ENCODE measurements at places on chromosomes 6 and 20. TPM values are rescaled to one million over a fixed set of nuclear protein-coding genes. Genes with fewer than 3 reads are reported as not detected.

DNA sequence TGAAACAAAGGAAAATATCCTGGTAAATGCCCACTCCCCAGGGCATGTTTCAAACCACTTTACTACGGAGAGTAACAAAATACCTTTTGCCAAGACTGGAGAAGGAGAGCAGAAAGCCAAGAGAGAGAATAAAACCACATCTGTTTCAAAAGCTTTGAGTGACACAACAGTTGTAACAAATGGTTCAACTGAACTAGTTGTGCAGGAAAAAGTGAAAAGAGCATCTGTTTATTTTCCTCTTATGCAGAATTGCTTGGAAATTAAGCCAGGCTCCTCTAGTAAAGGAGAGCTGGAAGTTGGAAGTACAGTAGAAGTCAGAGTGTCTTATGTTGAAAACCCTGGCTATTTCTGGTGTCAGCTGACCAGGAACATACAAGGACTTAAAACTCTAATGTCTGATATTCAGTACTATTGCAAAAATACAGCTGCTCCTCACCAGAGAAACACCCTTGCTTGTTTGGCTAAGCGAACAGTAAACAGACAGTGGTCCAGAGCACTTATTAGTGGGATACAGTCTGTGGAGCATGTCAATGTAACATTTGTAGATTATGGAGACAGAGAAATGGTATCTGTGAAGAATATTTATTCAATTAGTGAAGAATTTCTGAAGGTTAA is 2.6 kb downstream of the TDRD6 start:
- DNase-seq = no peak
- no peaks in the 10 kb centered on the region for H3K4me1 ChIP-seq
- H3K27me3 ChIP-seq = no peaks in the 10 kb centered on the region
- H3K36me3 ChIP-seq = no peaks in the 10 kb centered on the region
- H3K4me3 ChIP-seq = no peak overlapping the region

CD40 gene
- total RNA-seq = 8.9 TPM

DEF6 gene
- total RNA-seq = 0.64 TPM

GRCh38 chr6:111996144-111996865 is 57.6 kb upstream of the CCN6 start:
- H3K4me1 ChIP-seq = peaks cover 14% of the 10 kb centered on the region
- no peak overlapping the region for H3K4me3 ChIP-seq
- DNase-seq = no peak
- H3K27me3 ChIP-seq = peaks cover 4% of the 10 kb centered on the region
- H3K27ac ChIP-seq = no peak overlapping the region

KHDC1L gene
- not detected for total RNA-seq

LY6G6C gene
- total RNA-seq = not detected

SLC22A16 gene
- not detected for total RNA-seq

DNA sequence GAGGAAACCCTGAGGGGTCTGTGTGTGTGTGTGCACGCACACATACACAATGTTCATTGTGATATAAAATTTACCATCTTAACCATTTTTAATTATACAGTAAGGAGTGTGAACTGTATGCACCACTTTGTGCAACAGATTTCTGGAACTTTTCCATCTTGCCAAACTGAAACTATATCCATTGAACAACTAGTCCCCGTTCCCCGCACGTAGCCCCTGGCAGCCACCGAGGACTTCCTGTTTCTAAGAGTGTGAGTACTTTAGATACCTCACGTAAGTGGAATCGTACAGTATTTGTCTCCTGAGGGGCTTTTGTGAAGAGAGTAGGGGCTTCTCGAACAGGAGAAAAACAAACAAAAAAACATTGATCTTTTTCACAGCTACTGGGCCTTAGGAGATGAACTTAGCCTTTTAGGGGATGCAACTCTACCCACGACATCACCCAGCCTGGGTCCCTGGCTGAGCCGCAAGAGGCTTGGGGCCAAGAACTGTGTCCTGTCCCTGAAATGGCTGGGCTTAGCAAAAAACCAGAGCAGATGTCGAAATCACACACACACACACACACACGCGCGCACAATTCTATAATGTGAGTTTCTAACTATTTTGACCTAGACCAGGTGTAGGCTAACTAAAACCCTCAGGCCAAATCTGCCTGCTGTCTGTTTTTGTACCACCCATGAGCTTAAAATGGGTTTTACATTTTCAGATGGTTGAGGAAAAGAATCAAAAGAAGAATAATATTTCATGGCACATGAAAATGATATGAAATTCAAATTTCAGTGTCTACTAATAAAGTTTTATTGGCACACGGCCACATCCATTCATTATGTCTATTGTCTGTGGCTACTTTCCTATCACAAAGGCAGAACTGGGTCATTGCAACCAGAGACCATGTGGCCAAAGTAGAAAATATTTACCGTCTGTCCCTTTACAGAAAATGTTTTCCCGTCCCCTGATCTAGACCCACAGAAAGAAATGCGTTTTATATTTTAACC is 144.2 kb downstream of the EYA2 start:
- no peak for DNase-seq
- peaks cover 6% of the 10 kb centered on the region for H3K27me3 ChIP-seq
- no peak overlapping the region for H3K27ac ChIP-seq

GRCh38 chr6:110491644-110492317 is 15.4 kb upstream of the SLC22A16 start:
- no peaks in the 10 kb centered on the region for H3K36me3 ChIP-seq
- DNase-seq = no peak
- H3K4me1 ChIP-seq = no peaks in the 10 kb centered on the region
- H3K4me3 ChIP-seq = no peak overlapping the region
- peak overlapping the region; percentile 5 for H3K27ac ChIP-seq
- H3K27me3 ChIP-seq = no peaks in the 10 kb centered on the region

DNA sequence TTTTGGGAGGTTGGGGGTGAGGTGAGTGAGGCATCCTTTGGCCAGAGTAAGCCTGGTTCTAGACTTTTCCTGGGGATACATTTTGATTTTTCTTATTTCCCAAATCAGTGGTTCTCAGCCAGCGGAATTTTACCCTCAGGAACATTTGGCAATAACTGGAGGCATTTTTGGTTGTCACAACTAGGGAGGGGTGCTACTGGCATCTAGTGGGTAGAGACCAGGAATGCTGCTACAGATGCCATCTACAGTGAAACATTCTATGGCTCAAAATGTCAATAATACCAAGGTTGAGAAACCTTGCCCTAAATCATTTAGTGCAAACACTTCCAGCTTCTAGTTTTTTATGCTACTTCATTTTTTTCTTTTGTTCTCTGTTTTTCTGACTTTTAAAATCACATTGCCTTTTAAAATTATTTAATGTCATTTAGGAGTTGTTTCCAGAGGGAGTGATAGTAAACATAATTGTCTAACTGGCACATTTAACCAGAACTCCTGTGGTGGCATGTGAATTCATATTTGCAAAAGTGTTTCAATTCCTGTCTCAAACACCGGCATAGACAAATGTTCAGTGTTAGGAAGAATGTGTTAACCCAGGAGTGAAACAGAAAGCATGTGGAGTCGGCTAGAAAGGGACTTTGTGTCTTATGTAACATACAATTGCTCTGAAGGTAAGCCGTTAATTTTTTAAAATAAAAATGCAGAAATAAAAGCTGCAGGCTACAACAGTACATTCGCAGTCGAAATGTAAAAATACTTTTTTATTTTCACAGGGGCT is 59.0 kb downstream of the QRSL1 start:
- no peak overlapping the region for H3K4me3 ChIP-seq
- no peak for DNase-seq
- H3K4me1 ChIP-seq = no peaks in the 10 kb centered on the region
- no peaks in the 10 kb centered on the region for H3K27me3 ChIP-seq

- no peaks in the 10 kb centered on the region for H3K36me3 ChIP-seq
- no peaks in the 10 kb centered on the region for H3K27me3 ChIP-seq
- H3K27ac ChIP-seq = no peak overlapping the region
- DNase-seq = no peak
Observed at GRCh38 chr6:11835065-11835464, 56.5 kb upstream of the ADTRP start.

MUC22 gene
- total RNA-seq = 0.09 TPM

DNA sequence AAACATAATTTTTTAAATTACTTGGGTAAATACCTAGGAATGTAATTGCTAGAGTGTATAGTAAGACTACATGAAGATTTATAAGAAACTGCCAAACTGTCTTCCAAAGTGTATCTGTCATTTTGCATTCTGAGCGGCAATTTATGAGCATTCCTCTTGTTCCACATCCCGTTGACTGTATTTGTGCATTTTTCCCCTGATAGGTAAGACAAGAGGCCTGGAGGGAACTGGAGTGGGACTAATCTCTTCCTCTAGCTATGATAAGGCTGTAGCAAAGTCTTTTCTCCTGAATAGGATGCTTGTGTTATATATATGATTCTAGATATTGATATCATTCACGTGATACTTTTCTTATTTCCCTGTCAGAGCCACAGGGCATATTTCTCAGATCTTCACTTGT is 1557.5 kb downstream of the GRIK2 start:
- H3K4me3 ChIP-seq = no peak overlapping the region
- no peaks in the 10 kb centered on the region for H3K27me3 ChIP-seq
- no peaks in the 10 kb centered on the region for H3K4me1 ChIP-seq
- H3K27ac ChIP-seq = no peak overlapping the region
- DNase-seq = no peak

- H3K4me1 ChIP-seq = no peaks in the 10 kb centered on the region
- no peak overlapping the region for H3K4me3 ChIP-seq
- H3K36me3 ChIP-seq = no peaks in the 10 kb centered on the region
- no peaks in the 10 kb centered on the region for H3K27me3 ChIP-seq
- H3K27ac ChIP-seq = no peak overlapping the region
Observed at GRCh38 chr6:163883984-163884383, 469.5 kb downstream of the QKI start.

All from heart right ventricle (tissue), 16 donors.